ENCODE measurements at places on chromosomes 1 and 21.
A peak's percentile ranks its signal among the peaks of the same experiment; 100 is the strongest.

GRCh38 chr1:240114222-240114621, 22.5 kb downstream of the FMN2 start:
- no peak for DNase-seq

GRCh38 chr21:36630485-36631206, 68.3 kb upstream of the SIM2 start:
- DNase-seq: peak; percentile 40

- peak; percentile 61 for DNase-seq
Observed at GRCh38 chr1:215005078-215005477, 77.5 kb upstream of the KCNK2 start.

DNA sequence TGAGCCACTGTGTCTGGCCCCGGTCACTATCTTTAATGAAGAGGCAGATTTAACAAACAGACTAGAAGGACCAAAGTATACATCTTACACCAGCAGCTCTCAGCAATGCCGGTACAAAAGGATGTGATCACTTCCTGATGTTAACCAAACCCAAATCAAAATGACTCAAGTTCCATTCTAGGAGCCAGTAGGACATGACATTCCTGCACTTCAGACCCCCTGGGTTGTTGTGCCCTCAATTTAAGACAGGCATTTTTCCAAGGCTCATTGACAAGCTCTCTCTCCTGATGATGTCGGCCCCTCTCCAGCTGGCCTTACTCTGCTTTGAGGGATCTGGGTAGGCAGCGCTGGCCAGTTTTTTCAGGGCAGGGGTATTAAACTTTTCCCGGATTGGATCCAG, 35.1 kb downstream of the YARS1 start:
- DNase-seq: peak; percentile 87

GRCh38 chr1:36419140-36419539, 21.4 kb upstream of the LSM10 start:
- DNase-seq: no peak

- DNase-seq: no peak
Observed at GRCh38 chr1:111863401-111863800, 107.7 kb downstream of the DDX20 start.

GRCh38 chr1:180997843-180998504, 24.7 kb downstream of the STX6 start:
- peak; percentile 52 for DNase-seq

DNA sequence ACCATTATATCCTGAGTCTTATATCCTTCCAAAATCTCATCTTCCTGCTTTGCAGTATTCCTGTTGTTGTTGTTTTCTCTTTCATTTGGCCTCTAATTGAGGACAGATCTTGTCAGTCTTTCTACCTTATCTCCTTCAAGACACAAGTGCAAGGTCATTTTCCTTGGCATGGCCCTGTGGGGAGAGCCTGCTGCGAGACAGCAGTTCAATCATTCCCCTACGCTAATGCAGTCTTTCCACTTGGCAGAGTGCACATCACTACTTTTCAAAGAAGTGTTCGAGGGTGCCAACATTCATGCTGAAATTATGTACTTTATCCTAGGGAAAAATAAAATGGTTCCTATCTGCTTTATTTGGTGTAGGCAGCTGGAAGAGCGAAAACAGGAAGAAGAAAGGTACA, 130.3 kb upstream of the SPATA6 start:
- DNase-seq: no peak

DNA sequence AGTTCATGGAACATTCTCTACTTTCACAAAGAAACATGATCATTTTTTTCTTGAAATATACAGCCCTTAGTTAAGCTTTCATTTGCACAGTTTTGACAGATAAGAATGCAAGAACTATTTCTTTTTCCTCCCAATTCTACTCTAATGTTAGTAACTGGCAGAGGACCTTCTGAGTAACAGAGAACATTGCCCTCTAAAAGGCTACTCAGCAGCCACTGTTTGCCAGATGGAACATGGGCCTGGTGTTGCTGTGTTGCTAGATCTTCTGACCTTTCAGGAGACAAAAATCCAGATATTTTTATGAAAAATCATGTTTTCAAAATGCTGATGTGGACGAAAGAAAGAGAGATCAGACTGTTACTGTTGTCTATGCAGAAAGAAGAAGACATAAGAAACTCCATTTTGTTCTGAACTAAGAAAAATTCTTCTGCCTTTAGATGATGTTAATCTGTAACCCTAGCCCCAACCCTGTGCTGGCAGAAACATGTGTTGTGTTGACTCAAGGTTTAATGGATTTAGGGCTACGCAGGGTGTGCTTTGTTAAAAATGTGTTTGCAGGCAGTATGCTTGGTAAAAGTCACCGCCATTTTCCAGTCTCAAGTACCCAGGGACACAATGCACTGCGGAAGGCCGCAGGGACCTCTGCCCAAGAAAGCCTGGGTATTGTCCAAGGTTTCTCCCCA, 2.9 kb upstream of the PRDX6 start:
- DNase-seq: no peak

DNA sequence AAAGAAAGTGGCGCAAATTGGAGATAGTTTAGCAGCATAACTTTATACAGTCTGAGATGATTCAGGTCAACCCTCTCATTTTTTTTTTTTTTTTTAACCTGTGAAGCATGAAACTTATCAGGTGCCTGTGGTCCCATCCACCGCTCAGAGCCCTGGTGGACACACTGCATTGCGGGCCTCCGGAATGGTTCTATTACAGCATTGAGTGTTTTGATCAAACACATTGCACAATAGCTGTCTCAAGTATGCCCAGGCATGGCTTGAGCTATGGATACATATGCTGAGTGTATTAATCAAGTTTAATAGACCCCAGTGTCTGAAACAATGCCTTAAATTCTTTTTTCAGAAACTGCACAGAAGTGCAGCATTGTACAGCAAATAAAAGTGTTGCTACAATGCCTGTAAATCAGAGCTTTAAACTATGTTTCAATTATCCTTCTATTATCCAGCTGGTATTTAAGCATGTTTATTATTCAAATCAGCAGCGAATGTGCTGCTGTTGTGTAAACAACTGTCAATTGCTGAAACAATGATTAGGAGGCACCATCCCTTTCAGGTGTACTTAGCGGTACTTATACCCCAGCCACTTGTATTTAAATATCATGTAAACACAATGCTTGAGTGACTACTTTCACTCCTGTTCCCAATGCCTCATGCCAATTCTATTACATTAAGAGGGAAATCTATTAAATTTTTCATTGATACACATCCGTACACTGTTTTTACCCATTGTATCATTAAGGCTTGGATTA, 456.6 kb downstream of the RPS6KC1 start:
- DNase-seq: no peak

GRCh38 chr1:56938646-56939045, 27.2 kb downstream of the C8B start:
- no peak for DNase-seq

DNA sequence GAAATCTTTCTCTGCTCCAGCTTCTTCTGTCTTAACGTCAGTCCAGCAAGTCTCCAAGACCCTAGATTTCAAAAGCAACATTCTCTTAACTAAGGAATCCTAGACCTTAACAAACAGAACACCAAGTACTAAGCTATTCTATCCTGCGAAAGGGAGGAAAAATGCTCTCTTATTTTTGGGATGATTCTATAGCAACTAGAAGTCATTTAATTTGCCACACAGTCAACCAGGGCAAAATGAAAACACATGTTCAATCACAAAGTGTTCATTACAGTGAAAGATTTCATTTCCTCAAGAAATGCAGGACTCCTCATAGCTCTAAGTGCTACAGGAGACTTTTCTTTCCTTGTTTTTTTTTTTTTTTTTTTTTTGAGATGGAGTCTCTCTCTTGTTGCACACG, 36.2 kb upstream of the DOCK7 start:
- DNase-seq: peak; percentile 19

- peak; percentile 86 for DNase-seq
Observed at GRCh38 chr1:224784265-224785039, 145.0 kb upstream of the DNAH14 start.

GRCh38 chr1:88276163-88276562, 407.9 kb upstream of the PKN2 start:
- peak; percentile 76 for DNase-seq

DNA sequence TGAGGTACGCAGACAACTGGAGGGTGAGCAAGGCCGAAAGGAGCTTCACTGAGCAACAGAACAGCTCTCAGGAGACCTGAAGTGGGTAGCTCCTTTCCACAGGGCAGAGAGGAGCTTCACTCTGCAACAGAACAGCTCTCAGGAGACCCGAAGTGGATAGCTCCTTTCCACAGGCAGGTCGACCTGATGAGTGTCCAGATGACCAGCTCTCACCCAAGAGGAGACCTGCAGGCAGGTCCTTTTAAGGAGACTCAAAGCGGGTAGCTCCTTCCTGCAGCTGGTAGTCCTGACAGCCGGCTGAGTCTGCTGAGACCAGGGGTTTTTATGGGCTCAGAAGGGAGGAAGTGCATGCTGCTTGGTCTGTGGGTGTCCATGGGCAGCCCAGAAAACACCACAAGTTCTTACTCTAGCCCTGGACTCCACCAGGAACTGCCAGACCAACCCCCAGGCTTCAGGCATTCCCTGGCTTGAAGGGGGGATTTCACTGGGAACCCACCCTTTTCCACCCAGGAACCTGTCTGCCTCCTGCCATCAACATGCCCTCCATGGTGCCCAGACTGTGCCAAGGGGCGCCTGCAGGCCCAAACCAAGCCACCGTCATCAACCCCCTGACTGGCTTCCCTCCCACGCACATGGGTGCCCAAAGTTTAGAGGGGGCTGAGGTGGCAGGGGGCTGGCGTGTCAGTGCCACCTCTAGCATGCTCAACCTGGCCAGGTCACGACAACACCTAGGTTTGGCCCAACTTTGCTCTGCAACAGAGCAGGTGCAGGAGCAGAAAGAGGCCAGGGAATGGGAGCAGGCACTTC, 43.6 kb downstream of the ZBTB8OS start:
- DNase-seq: no peak

DNA sequence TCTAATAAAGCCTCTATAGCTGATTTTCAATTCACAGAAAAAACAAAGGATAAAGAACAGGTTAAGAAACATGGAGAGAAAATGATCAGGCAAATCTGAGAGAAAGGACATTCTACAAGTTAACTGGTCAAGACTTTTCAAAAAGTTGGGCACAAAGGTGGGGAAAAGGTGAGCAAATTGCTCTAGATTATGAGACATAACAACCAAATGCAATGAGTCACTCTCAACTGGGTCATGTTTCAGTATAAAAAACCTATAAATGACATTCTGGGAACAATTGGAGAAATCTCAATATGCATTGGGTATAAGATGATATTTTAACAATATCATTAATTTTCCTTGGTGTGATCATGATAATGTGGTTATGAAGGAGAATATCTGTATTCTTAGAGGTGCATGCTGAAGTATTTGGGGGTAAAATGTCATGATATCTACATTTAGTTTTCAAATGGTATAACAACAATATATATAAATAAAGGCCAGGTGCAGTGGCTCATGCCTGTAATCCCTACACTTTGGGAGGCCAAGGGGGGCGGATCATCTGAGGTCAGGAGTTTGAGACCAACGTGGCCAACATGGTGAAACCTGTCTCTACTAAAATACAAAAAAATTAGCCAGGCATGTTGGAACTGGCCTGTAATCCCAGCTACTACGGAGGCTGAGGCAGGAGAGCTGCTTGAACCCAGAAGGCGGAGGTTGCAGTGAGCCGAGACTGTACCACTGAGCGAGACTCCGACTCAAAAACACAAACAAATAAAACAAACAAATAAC, 27.0 kb downstream of the ANKRD13C start:
- no peak for DNase-seq

DNA sequence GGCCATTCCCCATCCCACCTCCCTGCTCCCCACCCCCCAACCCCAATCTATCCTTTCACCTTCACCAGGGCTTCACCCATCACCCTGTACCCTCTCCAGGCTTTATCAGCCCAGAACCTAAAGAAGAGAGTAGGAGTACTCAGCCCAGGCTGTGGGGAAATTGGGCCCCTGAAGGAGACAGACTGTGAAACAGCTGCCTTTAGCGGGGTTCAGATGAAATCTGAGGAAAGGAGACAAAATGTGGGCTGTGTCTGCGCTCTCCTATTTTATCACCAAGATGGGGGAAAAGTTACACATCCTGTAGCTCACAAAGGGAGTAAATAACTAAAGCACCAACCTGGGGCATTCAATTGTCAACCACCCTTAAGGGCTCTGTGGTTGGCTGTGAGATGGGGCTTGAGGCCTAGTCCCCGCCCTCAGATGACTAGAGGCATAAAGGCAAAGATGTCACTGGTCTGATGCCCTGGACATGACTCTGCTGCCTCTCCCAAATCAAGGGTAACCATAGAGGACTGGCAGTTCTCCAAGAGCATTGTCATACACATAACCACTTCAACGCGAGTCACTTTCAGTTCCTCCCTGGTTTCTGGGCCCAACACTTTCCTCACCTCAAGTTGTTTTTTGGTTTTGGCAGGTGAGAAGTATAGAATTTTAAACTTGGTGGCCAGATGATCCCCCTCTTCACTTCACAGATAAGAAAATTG, 30.0 kb downstream of the SLC27A3 start:
- peak; percentile 91 for DNase-seq

GRCh38 chr1:24348196-24348595, 29.0 kb downstream of the GRHL3 start:
- DNase-seq: no peak

DNA sequence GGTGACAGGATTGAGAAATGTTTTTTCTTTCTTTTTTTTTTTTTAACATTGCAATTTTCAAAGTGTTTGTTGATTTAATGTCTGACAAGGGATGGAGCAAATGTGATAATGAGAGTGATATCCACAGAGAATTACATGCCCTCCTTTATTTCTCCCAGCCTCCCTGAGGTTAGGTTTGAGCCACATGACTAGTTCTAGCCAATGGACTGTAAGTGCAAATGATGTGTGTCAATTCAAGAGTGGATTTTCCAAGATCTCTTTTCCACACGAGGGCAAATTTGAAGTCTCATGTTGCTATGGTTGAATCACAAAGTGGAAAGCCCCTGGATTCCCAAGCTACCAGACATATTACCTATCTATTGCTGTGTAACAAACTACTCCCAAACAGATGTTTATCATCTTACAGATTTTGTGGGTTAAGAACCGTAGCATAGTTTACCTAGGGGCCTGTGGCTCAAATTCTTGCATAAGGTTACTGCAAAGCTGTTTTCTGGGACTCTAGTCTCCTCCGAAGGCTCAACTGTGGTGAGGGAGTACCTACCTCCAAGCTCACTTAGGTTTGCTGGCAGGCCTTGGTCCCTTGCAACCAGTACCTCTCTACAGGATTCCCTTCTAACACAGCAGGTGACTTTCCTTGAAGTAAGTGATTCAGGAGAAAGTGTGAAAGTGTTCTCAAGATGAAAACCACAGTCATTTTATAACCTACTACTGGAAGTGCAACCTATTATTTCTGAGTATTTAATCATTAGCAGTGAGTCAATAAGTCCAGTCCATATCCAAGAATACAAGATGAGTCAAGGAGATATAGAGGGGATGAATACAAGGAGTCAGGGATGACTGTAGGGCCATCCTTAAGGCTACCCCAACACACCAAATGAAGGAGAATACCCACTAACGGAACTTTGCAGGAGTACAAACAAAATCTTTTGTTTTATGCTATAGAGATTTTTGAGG, 533.6 kb downstream of the PTPRC start:
- DNase-seq: no peak
